ENCODE measurements at places on chromosomes 3 and 15.

GRCh38 chr3:60399861-60400845, 851.1 kb downstream of the FHIT start:
- DNase-seq, result no peak

DNA sequence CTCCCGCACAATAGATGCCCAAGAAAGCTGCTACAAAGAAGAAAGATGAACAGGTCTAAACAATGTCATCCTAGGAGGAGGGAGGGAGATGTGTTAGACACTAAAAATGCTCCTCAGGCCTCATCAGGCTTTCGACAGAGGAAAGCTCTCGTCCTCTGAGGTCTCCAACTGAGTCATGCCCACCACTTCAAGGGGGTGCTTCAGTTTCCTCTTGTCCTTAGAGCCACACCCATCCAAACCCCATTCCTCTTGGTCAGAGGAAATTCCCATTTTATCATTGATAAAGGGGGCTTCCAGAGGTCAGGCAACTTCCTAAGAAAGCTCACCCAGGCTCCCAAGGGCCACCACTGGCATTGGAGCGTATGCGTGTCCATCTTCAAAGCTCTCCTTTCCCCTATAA, 50.1 kb downstream of the HEG1 start:
- DNase-seq, result no peak

- DNase-seq, result no peak
These were observed 6.3 kb upstream of the ATP1B3 start for GRCh38 chr3:141870091-141870687.

- DNase-seq, result no peak
These were observed 150.5 kb downstream of the WDR76 start for GRCh38 chr15:43977072-43977884.

DNA sequence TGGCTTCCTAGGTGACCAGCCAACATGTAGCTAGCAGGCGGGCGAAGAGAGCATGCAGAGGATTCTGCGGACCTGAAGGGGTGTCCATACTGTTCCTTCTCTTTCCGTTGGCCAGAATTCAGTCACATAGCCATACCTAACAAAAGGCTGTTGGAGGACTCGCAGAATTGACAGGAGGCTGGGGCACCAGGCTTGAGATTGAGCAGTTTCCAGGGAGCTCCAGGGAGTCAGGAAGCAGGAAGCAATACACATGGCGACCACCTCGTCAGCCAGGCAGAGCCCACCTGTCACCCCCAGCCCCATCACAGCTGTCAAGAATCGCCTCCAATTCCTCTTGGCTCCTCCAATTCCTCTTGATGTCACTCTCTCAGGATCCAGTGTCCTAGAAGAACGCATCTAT, 13.2 kb upstream of the DNAJA4 start:
- no peak for DNase-seq

DNA sequence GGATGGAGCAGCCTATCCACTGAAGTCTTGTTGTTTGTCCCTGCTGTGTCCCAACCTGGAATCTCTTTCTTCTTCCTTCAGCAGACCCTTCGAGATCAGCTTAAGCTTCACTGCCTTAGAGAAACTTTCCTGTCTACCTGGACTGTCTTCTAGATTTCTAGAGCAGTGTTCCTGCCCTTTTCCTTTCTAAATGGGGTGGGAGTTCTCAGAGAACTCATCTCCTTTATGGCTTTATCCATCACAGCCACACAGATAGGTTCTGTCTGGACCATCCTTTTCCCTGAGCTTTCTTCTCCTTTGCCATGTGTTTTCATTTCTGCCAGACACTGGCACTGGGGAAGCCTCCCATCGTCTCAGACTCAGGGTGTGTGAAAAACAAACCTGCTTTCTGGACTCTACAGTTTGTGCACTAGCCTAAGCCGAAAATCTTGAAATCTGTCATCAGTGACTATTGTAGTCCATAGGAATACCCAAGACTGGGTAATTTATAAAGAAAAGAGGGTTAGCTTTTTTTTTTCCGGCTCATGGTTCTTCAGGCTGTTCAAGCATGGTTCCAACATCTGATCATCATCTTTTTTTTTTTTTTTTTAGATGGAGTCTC, 177.5 kb downstream of the PGPEP1L start:
- no peak for DNase-seq

DNA sequence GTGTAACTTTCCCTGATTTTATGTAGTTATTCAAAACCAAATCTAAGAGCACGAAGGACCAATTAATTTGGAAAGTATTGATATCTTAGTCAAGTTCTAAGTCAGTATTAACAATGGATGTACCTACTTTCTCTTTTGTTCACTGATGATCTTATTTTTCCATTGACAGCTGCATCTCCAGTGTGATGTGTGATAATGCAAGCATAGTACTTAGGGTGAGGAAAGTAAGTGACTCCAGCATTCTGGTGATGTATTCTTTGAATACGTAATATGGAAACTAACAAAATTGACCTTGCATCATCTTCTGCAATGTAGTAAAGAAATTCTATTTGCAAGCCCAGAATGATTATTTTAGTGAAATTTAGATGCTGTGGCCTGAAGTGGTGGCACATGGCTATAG, 22.4 kb downstream of the FBXW12 start:
- DNase-seq, result no peak

DNA sequence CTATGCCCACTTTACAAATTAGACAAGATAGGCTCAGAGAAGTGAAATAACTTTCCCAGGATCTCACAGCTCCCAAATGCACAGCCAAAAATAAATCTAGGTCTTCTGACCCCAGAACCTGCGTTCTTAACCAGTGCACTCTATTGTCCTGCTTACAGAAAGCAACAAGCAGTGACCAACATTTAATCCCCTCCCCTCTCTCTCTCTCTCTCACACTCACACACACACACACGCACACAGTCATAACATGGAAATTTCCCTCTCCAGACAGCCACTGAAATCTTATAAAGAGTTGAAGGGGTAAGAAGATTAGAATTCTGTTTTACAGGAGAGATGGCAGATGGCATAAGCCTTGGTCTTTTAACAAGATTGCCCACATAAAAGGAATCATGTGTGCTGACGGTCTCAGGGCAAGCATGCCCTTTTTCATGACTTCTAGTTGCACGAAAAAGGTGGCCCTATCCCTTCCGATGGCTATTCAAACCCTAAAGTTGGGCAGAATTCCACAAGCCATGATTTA, 29.4 kb downstream of the EOGT start:
- DNase-seq, result no peak

DNA sequence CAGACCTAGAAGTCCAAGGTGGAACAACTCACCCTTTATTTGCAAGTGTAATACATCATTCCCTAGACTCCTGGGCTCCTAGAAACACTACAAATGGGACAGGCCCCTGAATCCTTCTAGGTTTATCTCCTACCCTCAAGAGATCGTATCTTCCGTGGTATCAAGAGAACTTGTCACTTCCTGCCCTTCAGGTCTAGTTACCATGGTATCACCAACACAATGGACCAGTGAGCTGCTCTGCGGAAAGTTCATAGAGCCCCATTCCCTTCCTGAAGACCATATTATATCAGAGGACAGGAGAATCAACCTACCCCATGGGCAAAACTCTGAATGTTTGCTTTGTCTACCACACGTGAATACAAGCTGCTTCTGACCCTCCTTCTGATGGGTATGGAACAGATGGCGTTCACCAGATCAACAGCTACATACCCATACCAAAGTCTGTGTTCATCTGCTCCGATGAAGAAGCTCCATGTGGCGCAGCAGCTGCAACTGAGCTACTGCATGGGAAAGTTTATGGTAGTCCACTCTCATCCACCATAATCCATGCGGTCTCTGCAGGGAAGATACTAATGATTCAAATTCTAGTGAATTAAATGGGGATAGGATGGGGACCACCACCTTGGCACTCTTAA, 84.6 kb upstream of the KLF13 start:
- no peak for DNase-seq

DNA sequence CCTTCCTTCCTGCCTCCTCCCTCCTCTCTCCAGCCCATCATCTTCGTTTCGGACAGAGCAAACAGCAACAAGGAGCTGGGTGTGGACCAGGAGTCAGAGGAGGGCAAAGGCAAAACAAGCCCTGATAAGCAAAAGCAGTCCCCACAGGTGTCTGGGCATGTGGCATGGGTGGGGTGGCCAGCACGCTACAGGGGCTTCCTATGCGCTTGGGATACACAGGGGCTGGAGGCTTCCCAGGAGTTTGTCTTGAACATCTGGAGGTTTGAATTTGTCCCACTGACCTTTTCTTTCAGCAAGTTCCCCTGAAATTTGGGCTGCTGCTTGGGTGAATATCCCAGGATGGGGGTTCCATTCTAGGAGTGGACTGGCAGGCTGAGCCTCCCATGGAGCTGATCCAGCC, 48.9 kb downstream of the CAPN3 start:
- no peak for DNase-seq

Measured in left renal cortex interstitium (tissue), 4 donors.